ENCODE measurements at places on chromosomes 7 and 10.

- DNase-seq: no peak
These were observed 719 bp downstream of the DPY19L1 start for GRCh38 chr7:35036361-35037171.

DNA sequence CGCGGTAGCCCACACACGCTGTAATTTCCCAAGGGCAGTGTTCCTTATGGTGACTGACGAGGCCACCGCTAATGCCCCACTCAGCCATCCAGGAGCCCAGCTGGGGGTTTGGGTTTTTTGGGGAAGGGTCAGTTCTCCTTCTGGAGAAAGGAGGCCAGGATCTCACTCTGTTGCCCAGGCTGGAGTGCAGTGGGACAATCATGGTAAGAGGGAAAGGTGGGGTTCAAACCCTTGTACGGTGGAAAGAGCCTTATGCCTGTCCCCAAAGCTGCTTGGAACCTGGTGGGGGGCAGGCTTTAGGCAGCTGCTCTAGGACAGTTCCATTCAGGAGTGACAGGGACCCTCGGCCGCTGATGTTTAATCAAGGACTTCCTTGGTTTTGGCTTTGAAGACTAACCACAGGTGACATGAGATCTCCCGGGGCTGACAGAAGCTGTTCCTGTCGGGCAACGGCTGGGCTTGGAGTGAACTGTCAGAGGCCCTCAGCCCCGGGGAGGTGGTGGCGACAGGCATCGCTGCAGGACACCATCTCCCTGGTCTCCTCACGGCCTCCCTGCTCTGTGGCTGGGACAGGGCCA, 84.5 kb downstream of the CARD11 start:
- no peak for DNase-seq

DNA sequence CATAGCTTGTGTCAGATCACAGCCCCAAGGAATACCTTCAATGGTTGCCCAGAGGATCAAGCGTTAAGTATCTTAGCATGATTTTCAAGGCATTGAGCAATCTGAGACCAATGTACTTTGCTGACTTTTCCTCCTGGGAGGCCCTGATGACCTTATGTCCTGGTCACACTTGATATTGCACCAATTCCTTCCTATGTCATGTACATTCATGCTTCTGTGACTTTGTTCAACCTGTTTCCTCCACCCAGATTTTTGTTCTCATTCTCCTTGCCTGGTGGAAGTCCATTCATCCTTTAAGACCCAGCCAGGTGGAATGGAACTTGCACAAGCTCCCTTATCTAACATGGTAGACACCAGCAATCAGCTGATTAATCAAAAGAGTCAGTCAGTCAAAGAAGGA, 160.8 kb downstream of the PFKFB3 start:
- no peak for DNase-seq

- no peak for DNase-seq
These were observed 1.3 kb downstream of the TFPI2 start for GRCh38 chr7:93889261-93889660.

GRCh38 chr10:30775779-30776591, 146.4 kb upstream of the LYZL2 start:
- DNase-seq: no peak

DNA sequence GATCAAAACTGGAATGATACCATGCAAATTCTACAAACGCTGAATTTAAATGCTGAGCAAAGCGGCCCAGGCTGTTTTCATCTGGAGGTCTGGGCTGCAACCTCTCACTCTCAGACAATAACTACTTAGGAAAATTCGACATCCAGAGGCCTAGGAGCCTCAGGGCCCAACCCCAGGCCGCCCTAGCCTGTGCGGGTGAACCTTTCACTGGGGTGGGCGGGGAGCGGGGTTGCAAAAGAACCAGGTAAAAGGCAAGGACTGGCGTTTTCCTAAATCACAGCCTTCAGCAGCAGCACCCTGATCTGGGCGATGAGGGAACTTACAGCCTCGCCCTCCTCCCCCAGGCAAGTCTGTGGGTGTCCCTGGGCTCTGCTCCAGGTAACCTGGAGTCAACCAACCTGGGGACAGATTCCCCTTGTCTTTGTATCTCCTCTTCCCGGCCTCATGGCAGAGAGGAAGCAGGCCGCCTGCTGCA, 33.4 kb downstream of the CALML5 start:
- no peak for DNase-seq

- DNase-seq: no peak
These were observed 7.7 kb downstream of the CTBP2 start for GRCh38 chr10:125152450-125153368.

- no peak for DNase-seq
These were observed 580 bp downstream of the MRPS16 start for GRCh38 chr10:73251683-73252444.

- no peak for DNase-seq
These were observed 260.0 kb downstream of the GRID1 start for GRCh38 chr10:86106616-86107015.

DNA sequence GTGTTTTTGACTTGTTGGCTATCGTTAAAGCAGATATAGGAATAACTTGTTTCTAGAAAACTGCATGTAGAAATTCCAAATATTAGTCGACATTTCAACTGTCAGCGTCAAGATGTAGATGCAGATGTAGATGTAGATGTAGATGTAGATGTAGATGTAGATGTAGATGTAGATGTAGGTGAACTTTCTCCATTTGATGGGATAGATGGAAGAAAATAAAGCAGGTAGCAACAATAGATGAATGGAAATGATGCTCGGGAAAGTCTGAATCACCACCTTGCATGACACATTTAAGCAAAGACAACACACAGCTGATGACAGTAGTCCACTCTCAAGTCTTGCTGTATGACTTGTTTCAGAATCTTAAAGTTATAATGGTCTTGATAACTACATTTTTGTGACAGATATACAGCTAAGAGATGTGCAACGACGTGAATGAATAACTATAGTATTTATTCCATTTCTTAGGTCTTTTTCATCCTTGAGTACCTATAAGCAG, 53.5 kb downstream of the SND1 start:
- DNase-seq: no peak

- DNase-seq: no peak
These were observed 59.0 kb upstream of the TAS2R16 start for GRCh38 chr7:123054357-123055133.

- DNase-seq: no peak
These were observed 46.2 kb downstream of the RGS10 start for GRCh38 chr10:119496273-119496672.

- DNase-seq: no peak
These were observed 4.8 kb downstream of the ELOVL3 start for GRCh38 chr10:102230861-102231356.

- no peak for DNase-seq
These were observed 39.6 kb downstream of the ADAMTS14 start for GRCh38 chr10:70711911-70712310.

DNA sequence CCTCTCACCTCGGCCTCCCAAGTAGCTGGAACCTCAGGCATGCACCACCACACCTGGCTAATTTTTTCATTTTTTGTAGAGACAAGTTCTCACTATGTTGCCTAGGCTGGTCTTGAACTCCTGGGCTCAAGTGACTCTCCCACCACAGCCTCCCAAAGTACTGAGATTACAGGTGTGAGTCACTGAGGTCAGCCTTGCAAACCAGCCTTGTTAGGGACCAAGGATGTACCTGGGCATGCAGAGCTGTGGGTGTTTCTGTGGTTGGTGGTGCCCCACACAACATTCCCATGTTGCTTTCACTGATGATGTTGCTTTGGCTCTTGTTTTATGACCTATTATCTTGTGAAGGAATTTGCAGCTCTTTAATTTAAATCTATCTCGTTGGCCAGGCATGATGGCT, 54.8 kb downstream of the OTUD1 start:
- DNase-seq: no peak

DNA sequence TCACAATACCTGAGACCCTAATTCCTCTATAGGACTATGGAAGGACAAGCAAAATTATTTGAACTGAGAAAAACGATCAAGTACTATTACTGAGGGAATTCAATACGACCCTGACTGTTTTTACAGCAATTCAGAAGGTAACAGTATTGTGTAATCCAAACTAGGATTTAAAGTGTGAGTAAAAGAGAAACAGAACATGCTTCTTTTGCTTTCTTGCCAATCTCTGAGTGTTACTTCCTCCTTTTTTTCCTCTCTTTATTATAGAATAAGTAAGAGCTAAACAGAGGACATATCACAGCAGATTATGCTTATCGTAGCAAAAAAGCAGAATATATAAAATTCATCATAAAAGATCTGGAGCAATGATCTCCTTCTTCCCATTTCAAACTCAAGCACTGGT, 292.1 kb downstream of the THSD7A start:
- no peak for DNase-seq

DNA sequence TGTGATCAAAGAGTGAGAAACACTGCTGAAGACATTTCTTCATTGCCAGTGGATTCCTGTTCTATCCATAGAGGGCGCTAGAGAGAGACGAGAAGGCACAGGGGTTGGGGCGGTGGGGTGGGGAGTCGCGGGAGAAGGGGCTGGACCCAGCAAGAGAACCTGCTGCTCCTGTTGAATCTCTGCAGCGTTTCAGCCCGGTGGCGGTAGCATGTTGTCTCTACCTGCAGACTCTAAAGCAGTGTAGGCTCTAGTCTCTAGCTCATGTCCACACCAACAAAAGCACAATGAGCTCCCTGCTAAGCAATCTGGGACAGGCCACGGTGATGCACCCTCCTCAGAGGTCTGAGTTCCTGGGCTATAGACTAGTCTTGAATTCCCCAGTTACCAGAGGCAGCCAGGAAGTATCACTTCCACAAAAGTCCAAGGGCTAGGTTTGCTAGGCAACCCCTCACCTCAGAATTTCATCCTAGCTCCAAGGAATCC, 167.7 kb downstream of the DGKB start:
- DNase-seq: no peak

GRCh38 chr7:43511029-43511428, 71.9 kb upstream of the STK17A start:
- DNase-seq: no peak

DNA sequence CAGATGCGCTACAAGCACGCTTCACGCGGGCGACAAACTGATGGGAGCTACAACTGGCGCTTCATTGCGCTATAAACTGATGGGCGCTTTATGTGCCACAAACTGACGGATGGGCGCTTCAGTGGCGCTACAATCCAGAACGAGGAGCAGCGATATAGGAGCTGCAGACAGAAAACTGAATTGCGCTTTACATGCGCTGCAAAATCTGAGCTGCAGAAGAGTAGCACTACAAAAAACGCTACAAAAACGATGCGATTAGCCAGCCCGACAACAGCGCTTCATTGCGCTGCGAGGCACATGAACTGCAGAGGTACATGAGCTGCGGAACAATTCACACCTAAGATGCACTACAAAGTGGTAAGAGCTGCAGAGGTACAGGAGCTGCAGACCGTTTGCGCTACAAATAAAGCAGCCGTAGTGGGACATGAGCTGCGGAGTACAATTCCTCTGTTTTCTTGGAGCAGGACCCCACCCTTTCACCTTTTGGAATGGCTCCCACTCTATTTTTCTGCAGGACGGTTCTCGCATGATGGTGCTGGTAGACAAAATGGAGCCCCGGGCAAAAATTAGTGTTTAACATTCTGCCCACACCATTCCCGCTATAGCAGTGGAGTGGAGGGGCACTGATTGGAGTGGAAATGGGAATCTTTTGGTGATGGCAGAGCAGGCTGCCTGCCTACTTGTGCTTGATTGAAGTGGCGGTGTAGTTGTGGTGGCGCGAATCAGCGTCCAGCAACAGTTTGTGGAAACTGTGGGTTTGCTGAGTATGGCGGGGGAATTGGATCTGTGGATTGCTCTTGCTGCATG, 1.2 kb upstream of the SGCE start:
- DNase-seq: no peak

DNA sequence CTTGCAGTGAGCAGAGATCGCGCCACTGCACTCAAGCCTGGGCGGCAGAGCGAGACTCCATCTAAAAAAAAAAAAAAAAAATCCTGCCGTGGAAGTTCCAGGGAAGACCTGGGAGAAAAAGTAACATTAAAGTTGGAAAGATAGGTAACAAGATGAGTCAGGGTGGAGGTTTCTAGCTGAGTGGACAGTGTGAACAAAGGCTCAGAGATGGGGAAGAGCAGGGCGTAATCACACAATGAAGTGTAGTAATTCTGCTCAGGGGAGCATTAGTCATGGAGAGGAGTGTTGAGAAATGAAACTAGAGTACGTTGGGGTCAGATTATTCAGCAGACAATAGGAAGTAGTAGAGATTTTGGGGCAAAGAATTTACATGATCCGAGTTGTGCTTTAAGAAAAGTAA, 21.6 kb upstream of the WASL start:
- DNase-seq: no peak

DNA sequence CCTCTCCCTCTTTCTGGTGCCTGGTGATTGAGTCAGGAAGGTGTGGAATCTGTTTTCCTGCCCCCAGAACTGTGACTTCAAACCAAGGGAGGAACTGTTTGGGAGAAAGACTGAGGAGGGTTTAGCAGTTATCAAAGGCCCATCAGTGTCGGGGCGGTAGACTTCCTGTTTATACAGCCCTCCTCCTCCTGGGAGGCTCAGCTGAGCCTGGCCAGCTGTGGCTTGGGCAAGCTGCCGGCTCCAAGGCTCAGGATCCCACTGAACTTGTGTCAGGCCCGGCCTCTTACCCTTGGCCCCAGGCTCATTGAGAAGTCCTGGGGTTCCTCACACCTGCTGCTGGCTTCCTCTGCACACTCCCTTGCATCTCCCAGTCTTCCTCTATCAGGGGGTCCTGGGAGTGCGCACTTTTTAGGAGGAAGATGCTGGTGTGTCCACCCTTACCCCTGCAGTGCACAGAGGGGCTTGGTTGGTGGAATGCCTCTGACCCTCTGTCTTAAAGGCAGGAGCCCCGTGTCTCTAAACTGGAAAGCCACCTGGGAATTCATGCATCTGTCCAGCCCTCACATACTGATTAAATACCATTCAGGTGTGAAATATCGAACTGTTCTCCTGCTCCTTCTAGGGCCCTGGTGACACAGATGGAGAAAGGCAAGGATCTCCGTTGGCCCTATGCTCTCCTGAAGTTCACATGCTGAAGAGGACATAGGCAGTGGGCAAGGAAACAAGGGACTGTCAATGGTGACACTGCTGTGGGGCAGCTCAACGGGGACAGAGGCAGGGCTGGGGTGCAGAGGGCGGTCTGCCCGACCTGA, 32.4 kb downstream of the CXCL12 start:
- no peak for DNase-seq

GRCh38 chr10:60517805-60518204, 128.1 kb upstream of the ANK3 start:
- no peak for DNase-seq

GRCh38 chr7:99102809-99103690, 40.9 kb downstream of the SMURF1 start:
- DNase-seq: no peak

GRCh38 chr7:99041526-99041925, 102.4 kb downstream of the SMURF1 start:
- DNase-seq: no peak

GRCh38 chr7:21426286-21427181, 1.3 kb upstream of the SP4 start:
- no peak for DNase-seq

DNA sequence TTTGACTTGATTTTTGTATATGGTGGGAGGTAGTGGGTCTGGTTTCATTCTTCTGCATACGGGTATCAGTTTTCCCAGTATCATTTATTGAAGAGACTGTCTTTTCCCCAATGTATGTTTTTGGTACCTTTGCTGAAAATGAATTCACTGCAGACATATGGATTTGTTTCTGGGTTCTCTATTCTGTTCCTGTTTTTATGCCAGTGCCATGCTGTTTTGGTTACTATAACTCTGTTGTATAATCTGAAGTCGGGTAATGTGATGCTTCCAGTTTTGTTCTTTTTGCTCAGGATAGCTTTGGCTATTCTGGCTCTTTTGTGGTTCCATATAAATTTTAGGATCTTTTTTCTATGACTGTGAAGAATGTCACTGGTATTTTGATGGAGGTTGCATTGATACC, 836 bp downstream of the ECD start:
- DNase-seq: no peak

GRCh38 chr10:61480208-61480607, 27.0 kb upstream of the TMEM26 start:
- DNase-seq: no peak

- DNase-seq: no peak
These were observed 9.1 kb downstream of the USP6NL start for GRCh38 chr10:11602358-11602757.
